ENCODE measurements at places on chromosomes 2 and 18. TPM values are rescaled to one million over a fixed set of nuclear protein-coding genes. Genes with fewer than 3 reads are reported as not detected.

C2orf81 gene
- 2.7 TPM for total RNA-seq

- DNase-seq, result no peak
Observed at GRCh38 chr2:36392571-36393255, 37.1 kb downstream of the CRIM1 start.

- DNase-seq, result no peak
Observed at GRCh38 chr2:36367486-36367885, 11.9 kb downstream of the CRIM1 start.

SH3RF3 gene
- 3.1 TPM for total RNA-seq

DUSP19 gene
- 5.8 TPM for total RNA-seq

TSPYL6 gene
- total RNA-seq, result 0.33 TPM

Data from spleen (tissue), 13 donors.